ENCODE measurements at places on chromosomes 7 and 10. TPM values are rescaled to one million over a fixed set of nuclear protein-coding genes. Genes with fewer than 3 reads are reported as not detected.
A peak's percentile ranks its signal among the peaks of the same experiment; 100 is the strongest.

GRCh38 chr10:79563426-79563825 is 3.2 kb upstream of the SFTPA2 start:
- no peak for DNase-seq

GRCh38 chr7:289209-289755 is 688 bp upstream of the FOXL3 start:
- DNase-seq, result no peak

DNA sequence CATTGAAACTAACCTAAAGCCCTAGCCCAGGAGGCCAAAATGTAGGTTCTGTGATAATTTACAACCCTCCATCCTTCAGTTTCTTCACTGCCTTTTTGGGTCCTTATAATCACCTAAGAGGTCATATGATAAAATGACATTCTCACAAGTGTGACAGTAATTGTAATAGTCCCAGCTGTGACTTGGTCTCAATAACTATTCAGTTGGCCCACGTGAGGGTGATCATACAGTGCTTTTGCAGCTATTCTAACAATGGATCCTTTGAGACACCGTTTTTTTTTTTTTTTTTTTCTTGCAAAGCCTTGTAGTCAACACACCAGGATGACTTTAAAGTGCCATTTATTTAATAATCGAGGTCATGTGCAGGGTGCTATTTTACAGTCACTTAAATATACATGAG is 760.0 kb downstream of the PHTF2 start:
- DNase-seq, result no peak

- DNase-seq, result no peak
Measured at GRCh38 chr7:46233585-46234329, 312.7 kb upstream of the IGFBP3 start.

GRCh38 chr10:116164291-116164690 is 108.7 kb downstream of the GFRA1 start:
- DNase-seq, result no peak

GRCh38 chr10:52187521-52188258 is 126.4 kb upstream of the DKK1 start:
- DNase-seq, result no peak

DNA sequence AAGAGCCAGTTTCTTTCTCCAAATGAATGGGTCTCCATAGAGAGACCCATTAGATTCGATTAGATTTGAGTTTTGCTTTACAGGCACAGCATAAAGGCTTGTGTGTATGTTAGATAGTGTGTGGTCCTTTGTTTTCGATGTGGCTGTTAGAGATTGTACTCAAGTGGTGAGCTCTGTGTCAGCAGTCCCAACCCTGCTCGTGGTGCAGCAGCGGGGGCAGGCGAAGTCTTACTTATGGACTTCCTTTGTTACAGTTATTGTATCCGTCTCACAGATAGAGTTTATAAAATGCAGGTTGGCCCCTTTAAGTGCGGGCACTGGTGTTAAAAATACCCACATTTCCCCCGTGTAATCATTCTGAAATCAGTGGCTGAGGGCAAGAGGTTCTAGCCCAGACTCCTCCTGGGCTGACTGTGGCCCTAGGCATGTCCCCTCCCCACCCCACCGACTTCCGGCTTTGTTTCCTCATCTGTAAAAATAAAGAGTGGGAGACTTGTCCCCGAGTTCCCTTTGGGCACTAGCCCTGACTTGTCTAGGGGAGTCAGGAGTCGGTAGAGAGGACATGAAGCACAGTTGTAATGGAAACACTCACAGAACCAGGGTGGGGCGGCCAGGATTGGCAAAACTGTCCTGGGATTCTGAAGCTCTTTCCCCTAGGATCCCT is 28.6 kb downstream of the MTURN start:
- no peak for DNase-seq

GRCh38 chr7:117808910-117809705 is 64.1 kb downstream of the CTTNBP2 start:
- no peak for DNase-seq

GRCh38 chr7:1988533-1988930 is 244.2 kb downstream of the MAD1L1 start:
- no peak for DNase-seq

DNA sequence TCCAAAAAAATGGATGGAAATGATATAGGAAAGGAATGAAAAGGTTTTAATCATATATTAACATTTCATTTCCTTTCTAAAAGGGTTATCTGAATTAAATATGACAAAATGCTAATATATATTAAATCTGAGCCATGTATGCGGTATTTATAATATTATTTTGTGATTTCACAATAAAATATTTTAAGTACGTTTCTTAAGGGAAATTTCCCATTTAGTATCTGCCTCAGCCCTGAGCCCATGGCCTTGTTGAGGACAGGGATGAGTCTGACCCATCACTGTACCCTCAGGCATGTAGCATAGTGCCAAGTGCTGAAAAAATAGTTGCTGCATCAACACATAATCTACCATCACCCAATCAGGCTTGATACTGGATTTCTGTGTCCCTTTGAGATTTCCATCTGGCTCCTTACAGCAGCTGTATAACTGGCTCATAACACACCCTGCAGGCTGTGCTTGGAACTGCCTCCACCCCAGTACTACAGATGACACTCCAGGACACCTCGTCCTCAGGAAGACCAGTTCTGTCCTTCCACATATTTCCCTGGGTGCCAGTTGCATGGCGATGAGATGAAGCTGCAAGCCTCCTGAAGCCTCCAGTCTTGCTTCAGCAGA is 59.4 kb upstream of the ASAH2 start:
- no peak for DNase-seq

GRCh38 chr10:116098411-116099022 is 174.5 kb downstream of the GFRA1 start:
- no peak for DNase-seq

DNA sequence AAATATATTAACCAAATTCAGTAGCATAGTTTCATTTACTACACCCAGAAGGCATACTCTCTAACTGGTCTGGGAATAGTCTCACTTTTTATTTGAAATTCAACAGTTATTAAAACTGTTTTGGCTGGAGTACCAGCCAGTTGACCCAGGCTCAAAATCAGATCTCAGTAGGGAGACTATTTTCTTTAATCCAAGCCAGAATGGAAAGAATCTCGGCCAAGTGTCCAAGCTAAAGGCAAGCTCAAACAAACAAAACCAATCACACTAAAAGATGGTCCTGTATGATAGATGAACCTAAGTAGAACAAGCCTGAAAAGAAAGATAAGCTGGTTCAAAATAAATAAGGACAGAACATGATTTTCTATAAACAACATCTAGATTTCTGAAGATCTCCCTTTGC is 259.6 kb upstream of the POM121L12 start:
- no peak for DNase-seq

DNA sequence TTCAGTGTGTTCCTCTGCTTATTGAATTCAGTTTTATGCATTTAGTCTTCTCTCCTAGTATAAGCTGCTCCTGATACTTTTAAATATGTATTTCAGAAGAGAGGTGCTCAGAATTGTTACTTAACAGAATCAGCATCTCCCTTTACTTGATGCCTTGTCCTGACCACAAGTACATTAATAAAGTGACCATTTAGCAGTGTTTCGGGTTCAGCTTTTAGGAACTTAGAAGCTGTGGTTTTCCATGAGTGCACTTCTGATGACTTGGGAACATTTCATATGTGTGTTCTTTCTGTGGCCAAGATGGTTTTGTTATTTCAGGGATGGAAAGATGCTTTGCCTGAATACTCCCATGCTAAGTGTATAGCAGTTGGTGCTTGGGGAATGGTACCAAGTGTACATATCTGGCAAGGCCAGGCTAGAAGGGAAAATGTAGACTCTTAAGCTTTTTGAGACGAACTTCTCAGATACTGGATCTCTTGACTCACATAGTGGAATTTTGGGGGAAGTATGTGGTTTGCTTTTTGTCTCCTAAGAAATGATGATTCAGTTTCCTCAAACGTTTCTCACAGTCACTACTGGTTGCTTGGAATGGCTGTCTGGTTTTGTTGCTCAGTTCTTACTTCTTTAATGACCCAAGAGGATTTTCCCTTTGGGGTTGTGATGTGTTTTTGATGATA is 17.2 kb downstream of the SGPL1 start:
- DNase-seq, result no peak

DNA sequence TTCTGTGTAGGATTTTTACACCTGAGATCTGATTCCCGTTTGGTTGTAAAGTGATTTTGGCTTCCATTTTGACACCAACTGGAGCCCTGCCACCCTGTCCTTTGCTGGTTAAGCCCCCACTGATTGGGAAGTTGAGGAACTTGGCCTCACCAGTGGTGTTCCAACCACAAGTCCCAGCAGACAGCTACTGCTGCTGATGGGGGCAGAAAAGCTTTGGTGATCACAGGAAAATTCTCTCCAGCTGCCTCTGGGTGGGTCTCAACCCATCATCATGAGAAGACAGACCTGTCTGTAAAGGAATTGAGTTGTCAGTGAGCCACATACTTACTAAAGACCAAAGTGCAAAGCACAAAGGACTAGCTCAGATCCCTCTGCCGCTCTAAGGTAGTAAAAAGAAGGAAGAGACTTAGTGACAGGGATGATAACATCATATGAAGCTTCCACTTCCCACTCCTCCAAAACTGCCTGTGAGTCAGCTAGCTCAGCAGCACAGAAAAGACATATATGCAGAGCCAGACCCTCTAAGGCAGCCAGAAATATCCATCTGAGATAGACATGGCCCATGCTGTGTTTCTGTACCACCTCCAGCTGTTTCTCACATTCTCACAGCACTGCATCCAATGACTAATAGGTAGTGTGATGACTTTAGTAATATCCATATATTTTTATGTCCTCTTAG is 22.4 kb upstream of the LRRC17 start:
- DNase-seq, result no peak

DNA sequence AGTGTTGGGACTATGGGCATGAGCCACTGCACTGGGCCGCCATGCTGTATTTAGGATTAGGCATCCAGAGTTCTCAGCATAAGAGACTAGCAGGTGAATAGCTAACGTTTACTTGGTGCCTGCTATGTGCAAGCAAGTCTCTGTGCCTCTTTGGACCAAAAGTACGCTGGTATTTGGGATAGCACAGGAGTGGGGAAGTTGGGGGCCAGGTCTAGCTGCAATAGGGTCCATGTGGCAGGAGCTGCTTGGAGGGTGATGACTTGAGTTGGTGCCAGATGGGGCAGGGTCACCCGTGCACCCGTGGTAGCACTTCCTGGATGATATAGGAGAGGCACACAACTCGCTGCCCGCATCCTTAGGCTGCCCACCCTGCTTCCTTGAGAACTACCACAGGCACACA is 22.4 kb downstream of the NACAD start:
- DNase-seq, result no peak

GRCh38 chr10:92699518-92700381 is 10.0 kb downstream of the HHEX start:
- DNase-seq, result peak; percentile 42

DNA sequence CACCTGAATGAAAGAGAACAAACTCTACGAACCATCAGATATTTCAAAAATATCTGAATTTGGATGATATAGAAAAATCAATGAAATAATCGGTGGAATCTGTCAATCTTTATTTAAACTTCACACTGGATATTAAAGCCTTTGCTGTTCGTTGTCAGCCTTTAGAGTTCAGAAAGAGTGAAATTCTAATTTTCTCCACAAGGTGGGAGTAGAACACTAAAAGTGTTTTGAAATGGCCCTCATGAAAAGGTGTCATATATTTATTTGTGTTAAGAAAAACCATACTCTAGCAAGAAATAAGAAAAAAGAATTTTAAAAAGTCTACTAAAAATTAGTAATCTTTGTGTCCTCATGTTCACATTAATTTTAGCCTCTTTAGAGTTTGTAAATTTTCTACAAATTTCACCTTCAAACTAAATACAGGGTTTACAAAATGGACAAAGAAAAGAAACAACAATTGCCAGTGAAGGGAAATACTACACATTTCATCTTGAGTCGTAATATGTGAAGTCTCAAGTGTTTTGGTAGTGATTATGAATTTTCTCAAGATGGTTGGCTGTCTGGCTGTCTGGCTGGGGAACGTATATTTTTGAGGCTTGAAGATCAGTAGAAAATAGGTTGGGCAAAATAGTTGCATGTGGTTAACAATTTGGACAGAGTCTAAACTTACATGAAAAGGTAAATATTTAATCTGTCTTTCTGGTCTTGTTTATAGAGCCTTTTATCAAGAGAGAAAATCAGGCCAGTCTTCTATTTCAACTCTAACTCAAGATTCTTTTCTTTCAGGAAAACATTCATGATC is 43.7 kb downstream of the DNAJB9 start:
- no peak for DNase-seq

- no peak for DNase-seq
Measured at GRCh38 chr7:102450242-102450641, 14.4 kb downstream of the ALKBH4 start.

- no peak for DNase-seq
Measured at GRCh38 chr10:129792864-129793263, 171.2 kb downstream of the EBF3 start.

DNA sequence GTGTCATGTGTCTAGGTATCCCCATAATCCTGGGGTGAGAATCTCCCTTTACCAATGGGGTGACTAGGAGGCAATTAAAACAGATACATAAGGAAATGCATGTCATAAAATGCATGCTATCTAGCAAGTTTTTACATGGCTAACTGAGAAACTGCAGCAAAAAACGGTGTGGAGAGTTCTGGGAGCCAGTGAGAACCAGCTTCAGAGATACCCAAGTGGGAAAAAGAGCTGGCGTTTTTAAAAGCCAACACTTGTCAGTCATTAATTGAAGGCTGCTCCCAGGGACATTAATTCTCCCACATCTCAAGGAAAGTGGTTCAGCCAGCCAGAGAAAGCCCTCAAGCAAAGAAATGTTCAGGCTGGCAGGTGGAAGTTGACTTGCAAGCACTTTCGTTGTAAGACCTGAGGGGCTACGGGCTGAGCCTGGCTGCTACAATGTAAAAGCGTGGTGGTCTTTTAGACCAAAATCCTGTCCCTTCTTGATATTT is 28.1 kb downstream of the ST8SIA6 start:
- DNase-seq, result no peak

GRCh38 chr10:113381416-113381815 is 171.4 kb upstream of the HABP2 start:
- DNase-seq, result no peak

DNA sequence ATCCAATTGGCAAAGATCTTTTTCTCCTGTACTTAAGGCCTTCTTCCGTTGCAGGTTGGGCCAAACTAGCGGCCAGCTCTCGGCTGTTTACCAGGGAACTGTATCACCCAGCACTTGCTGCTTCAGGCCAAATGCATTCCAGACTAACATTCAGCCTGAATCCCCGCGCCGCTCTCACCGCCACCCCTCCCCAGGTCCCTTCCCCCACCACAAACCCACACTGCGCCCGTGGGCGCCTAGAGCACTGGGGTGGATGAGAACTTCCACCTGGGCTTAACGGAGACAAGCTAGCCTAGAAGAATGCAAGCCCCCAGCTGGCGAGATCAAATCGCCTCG is 676 bp downstream of the TCAF1 start:
- DNase-seq, result no peak

- DNase-seq, result peak; percentile 28
Measured at GRCh38 chr7:27153526-27153925, 1.1 kb upstream of the HOXA3 start.

- no peak for DNase-seq
Measured at GRCh38 chr10:31580646-31581045, 261.6 kb downstream of the ZEB1 start.

GRCh38 chr10:119449760-119450461 is 92.6 kb downstream of the RGS10 start:
- no peak for DNase-seq

Gene IFIT3
- total RNA-seq, result 10.3 TPM

Gene LRRD1
- total RNA-seq, result 0.18 TPM

Gene TRIM50
- total RNA-seq, result not detected

Gene CLRN3
- 155 TPM for total RNA-seq

Gene TFPI2
- total RNA-seq, result 0.47 TPM

Gene OR2A1
- not detected for total RNA-seq

Gene SCD
- total RNA-seq, result 90.1 TPM

Gene CTAGE8
- 4.0 TPM for total RNA-seq

Gene RAB19
- 14.9 TPM for total RNA-seq

Gene HABP2
- total RNA-seq, result not detected

Gene PAPOLB
- not detected for total RNA-seq

Gene ADAM22
- 3.1 TPM for total RNA-seq

Gene PRR15
- 290 TPM for total RNA-seq

Gene TAX1BP1
- 135 TPM for total RNA-seq

Data from left colon (tissue), 2 donors.